ENCODE measurements at places on chromosomes 5 and 9.
A peak's percentile ranks its signal among the peaks of the same experiment; 100 is the strongest.

DNA sequence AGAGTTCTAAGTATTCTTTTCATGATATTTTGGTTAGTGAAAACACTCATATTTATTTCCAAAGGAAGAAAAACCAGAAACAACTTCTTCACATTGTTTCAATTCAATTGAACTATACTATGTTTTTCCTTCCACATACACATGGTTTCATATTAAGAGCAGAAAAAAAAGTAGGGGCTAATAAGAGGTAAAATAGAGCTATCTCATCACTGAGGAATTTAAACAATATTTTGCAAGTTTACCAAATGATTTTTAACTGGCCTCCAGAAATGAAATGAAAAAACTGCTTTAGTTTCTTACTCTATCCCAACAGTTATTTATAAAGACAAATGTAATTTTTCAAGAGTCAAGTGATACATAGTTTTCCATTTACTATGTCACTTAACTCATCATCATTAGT, 233.5 kb downstream of the RFX3 start:
- DNase-seq, result no peak

GRCh38 chr5:14726066-14726838, 61.7 kb downstream of the OTULIN start:
- DNase-seq, result no peak

- no peak for DNase-seq
Measured at GRCh38 chr5:107565791-107566767, 104.7 kb downstream of the EFNA5 start.

DNA sequence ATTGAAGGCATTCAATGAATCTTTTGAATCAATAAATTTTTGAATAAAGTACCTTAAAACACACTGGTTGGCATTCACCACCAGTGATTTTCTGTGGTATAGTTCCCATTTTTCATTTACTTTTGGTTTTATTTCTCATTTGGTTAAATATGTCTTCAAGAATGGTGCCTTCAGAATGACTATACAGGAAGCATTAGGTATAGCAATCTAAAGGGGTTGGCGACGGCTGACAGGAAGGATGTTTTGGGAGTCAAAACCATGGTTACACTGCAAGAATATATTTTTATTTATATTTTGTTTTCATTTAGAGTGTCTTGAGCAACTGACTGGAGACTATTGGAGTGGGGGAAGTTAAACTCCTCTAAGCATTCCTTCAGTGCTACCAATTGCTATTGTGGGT, 235.7 kb downstream of the HTR1A start:
- no peak for DNase-seq

- no peak for DNase-seq
Measured at GRCh38 chr9:69667306-69667705, 4.9 kb downstream of the APBA1 start.

- DNase-seq, result no peak
Measured at GRCh38 chr5:58012801-58013315, 447.0 kb downstream of the PLK2 start.

DNA sequence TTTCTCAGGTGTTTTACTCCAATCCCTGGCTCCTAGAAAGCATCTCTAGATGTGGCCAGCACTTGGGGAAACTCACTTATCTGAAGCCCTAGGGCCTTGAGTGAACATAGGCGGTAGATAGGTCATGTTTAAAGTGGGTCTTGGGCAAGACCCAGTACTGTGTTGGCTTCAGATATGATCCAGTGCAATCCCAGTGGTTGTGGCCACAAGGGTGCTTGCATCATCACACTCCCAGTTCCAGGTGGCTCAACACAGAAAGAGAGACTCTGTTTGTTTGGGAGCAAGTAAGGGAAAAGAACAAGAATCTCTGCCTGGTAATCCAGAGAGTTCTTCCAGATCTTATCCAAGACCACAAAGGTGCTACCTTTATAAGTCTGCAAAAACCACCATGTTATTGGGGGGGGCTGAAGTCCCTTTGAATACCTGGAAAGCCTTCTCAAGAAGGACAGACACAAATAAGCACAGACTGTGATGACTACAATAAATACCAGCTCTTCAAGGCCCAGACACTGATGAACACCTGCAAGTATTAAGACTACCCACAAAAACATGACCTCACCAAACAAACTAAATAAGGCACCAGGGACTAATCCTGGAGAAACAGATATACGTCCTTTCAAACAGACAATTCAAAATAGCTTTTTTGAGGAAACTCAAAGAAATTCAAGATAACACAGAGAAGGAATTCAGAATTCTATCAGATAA, 114.7 kb downstream of the LURAP1L start:
- no peak for DNase-seq

- DNase-seq, result no peak
Measured at GRCh38 chr9:123568691-123569688, 213.0 kb downstream of the CRB2 start.

- DNase-seq, result no peak
Measured at GRCh38 chr5:170092455-170093101, 13.1 kb upstream of the FOXI1 start.

- DNase-seq, result no peak
Measured at GRCh38 chr5:4370218-4370617, 769.9 kb upstream of the ADAMTS16 start.

DNA sequence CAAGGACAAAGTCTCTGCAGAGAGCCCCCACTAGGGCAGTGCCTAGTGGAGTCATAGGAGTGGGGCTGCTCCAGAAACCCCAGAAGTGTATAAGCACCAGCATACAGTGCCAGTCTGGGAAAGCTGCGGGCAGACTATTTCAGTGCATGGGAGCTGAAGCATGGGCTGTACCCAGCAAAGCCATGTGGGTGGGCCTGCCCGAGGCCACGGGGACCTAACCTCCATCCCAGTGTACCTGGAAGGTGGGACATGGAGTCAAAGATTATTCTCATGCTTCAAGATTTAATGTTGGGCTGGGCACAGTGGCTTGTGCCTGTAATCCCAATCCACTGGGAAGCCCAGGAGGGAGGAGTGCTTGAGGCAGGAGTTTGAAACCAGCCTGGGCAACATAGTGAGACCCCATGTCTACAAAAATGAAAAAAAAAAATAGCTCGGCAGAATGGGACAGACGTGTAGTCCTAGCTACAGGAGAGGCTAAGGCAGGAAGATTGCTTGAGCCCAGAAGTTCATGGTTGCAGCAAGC, 36.7 kb downstream of the PTPDC1 start:
- no peak for DNase-seq

DNA sequence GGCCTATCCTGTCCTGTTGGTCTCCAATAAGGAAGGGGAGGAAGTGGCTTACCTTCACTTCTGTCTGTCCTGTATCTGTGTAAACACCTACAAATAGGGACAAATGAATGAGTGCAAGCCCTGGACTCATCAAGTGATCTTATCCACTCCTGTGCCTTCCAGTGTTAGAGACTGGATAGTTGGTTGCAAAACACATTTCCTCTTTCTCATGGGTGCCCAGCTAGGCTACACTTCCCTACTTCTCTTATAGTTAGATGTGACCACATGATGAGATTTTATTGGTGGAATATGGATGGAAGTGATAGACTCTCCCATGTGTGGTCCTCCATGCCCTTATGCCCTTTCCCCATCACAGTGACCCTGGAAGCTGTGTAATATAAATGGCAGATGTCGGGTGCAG, 16.9 kb upstream of the PFDN1 start:
- no peak for DNase-seq

DNA sequence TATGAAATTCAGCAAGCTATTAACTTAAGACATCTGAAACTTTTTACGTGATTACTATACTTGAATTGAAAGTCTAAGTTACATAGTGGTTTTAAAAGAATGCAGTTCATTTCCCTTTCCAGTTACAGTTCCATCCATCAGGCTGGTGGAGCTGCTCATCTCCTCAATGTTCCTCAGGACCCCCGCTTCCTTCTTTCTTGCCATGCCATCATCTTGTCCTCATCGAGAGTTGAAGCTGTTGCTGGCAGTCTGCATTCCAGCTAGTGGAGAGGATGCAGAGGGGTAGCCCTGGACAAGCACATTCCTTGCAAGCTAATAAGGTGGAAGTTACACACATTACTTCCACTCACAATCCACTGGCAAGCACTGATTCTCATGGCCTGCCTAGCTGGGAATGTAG, 8.8 kb upstream of the RNF183 start:
- DNase-seq, result no peak

GRCh38 chr9:129143031-129143927, 32.1 kb downstream of the PTPA start:
- DNase-seq, result peak; percentile 70

DNA sequence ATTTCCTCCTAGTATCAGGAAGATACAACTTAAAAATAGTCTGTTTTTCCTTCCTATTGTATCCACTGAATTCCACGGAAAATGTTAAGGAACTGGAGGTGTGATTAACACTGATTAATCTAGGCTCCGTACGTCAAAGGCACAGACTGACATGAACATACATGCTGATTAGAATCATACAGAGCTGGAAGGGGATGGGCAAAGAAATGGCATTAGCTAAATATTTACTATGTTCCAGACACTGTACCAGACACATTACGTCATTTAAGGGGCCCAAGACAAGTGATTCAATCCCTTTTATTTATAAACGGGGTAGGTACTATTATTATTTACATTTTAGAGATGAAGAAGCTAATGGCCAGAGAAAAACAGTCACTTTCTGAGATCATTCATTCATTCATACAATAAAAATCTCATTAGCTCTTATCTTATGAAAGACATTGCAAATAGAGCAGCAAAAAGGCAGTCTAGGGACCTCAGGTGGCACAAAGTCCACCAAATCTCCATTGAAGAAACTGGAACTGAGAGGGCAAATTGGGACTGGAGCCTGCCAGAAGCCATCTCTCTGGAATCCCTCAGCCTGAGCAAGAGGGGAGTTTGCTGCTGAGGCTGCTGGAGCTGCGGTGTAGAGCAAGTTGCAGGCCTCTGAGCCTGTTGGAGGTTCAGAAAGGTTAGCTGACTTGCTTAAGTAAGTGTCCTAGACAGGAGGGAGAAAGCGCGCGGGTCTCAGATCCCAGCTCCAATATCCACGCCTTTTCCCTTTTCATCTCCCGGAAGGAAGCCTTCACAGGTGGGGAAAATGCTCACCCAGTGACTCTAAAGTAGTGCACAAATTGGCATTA, 1.6 kb upstream of the TGFBR1 start:
- no peak for DNase-seq

- DNase-seq, result no peak
Measured at GRCh38 chr9:19513671-19514275, 105.0 kb downstream of the ACER2 start.

DNA sequence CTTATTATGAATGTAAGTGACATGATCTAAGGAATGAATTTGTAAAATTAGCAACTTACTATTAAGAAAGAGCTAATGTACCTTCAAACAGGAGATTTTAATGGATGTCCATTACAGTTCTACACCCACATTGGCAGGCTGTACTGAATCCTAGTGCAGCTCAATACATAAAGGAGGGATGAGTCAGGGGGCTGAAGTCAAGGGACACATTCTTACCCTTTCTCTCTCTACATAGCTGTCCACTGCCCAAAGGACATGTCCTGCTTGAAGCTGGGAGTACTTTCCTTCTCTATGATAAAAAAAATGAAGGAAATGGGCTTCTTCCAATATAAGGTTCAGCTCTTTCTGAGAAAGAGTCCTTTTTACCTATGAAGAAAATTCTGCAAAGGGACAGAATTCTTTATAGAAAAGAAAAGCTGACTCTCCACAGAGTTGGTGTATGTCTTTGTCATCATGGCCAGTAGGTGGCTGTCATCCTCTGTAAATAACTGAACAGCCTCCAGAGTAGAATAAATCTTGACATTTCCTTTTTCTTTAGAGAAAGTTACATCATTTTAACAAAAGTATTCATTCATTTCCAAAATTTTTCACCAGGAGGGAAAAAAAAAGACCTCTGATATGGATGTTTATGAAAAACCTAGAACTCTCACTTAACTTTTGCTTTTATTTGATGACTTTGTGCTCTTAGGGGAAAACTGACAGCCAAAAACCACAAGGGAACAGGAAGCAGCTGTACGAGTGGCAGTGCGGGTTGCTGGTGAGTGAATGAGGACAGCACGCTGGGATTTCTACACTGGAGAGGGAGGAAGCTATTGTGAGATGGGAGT, 13.1 kb upstream of the IFNA14 start:
- DNase-seq, result no peak

DNA sequence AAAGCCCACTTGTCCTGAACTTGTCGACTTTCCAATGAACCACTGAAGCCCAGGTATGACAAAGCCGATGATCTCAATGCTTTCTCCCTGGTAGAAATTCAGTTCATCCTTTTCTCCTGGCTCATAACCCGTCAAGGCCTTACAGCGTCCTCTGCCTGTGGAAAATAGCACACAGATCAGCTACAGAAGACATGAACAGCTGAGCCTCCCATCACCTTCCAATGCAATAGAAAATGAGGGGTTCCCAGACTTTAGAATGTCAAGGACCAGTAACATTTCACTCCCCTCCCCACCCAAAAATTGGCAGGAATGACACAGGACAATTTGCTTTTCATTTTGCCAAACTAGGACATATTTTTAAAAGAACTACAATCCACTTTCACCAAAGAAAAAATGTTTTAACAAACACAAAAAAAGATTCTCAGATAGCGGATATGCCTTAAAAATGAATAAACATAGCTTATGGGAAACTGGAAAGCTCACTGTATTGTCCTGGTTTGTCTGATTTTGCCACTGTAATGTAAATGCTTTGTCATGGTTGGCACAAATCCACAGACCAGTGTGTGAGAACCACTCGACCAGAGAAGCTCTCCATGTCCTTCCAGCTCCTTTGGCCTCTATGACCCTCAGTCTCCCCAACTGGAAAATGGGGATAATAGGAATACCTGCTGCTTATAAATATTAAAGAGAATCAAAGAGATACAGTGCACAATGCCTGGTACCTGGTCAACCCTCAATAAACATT, 24.4 kb downstream of the SH3TC2 start:
- no peak for DNase-seq

- DNase-seq, result no peak
Measured at GRCh38 chr5:112112346-112112745, 306.7 kb downstream of the EPB41L4A start.

GRCh38 chr9:16371306-16371705, 499.2 kb downstream of the BNC2 start:
- no peak for DNase-seq

DNA sequence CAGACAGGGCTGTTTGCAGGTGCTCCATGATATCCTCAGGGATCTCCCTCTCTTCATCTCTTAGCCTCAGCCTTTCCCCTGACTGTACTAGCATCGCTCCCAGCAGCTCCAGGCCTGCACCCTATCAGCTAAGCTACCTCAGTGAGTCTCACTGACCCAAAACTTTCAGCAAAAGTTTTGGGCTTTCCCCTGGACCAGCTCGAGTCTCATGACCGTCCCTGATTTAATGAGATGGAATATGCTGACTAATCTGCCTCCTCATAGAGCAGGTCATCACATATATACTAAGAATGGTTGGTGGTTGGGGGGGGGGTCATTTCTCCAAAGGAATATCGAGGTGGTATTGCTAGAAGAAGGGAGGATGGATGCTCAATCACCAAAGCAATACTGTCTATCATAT, 151.5 kb downstream of the NR3C1 start:
- DNase-seq, result no peak

GRCh38 chr9:4229252-4229651, 70.6 kb downstream of the GLIS3 start:
- no peak for DNase-seq

- DNase-seq, result no peak
Measured at GRCh38 chr5:42514754-42515153, 91.5 kb downstream of the GHR start.

GRCh38 chr5:68424799-68425537, 209.4 kb downstream of the PIK3R1 start:
- DNase-seq, result peak; percentile 5

GRCh38 chr5:151214614-151215545, 9.0 kb downstream of the CCDC69 start:
- DNase-seq, result no peak

GRCh38 chr9:126669108-126669507, 55.4 kb downstream of the LMX1B start:
- DNase-seq, result no peak

Measured in effector CD4-positive, alpha-beta T cell (primary cell).